ENCODE measurements at places on chromosomes 7 and 10.
A peak's percentile ranks its signal among the peaks of the same experiment; 100 is the strongest.

DNA sequence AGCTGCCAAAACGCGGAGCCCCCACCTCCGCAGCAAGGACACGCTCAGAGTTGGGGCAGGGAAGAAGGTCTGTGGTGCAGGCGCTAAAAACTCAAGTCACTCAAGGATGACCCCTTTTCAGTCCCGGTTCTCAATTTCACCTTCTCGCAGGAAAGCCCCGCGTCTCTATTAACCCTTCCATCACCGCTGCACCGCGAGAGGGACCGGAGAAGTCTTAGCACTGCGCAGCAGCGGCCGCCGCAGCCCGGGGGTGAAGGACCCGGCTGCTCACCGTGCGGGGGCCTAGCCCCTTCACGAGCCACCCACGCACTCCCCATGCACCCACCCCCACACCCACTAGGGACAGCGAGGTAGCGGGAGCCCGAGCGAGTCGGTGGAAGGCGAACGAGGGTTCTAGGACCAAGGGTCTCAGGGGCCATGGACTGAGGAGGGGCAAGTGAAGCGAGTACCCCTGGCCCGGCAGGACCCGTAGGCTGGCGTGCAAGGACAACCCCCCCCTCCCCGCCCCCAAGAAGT is 162.9 kb downstream of the SH3PXD2A start:
- no peak for DNase-seq

- DNase-seq, result peak; percentile 23
These were observed 72.3 kb upstream of the MKRN1 start for GRCh38 chr7:140551355-140552239.

DNA sequence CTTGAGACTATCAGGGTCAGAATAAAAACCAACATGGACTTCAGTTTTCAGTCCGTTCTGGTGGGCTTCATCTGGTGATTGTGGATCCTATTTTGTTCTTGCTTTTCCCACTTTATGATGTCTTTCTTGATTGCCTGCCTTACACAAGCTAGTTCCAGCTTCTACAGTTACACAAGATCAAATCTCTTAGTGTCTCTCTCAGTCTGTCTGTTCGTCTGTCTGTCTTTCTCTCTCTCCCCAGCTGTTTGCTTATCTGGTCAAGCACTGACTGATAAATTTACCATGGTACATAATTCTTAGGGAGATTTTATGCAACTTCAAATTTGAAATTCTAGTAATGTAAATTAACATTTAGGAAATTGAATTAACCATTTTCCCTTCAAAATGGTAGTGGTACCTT is 35.8 kb downstream of the TAX1BP1 start:
- no peak for DNase-seq

DNA sequence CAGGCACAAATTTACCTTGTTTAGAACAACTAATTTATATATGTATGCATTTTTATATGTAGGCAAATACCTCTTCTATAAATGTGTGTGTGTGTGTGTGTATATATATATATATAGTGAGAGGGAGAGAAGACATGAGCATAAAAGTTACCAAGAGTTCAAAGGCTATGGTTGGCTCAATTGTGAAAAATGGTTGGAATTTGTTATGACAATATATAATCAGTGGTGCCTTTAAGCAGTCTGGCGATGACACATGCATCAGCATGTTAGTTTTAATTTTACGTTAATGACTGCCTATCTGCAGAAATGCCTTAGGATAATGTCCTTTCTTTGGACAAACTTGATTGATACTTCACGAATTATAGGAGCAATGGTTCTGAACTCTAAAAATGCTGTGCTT is 980.8 kb upstream of the LRRTM3 start:
- DNase-seq, result no peak

- DNase-seq, result no peak
These were observed 701.4 kb downstream of the PHTF2 start for GRCh38 chr7:78499971-78500370.

DNA sequence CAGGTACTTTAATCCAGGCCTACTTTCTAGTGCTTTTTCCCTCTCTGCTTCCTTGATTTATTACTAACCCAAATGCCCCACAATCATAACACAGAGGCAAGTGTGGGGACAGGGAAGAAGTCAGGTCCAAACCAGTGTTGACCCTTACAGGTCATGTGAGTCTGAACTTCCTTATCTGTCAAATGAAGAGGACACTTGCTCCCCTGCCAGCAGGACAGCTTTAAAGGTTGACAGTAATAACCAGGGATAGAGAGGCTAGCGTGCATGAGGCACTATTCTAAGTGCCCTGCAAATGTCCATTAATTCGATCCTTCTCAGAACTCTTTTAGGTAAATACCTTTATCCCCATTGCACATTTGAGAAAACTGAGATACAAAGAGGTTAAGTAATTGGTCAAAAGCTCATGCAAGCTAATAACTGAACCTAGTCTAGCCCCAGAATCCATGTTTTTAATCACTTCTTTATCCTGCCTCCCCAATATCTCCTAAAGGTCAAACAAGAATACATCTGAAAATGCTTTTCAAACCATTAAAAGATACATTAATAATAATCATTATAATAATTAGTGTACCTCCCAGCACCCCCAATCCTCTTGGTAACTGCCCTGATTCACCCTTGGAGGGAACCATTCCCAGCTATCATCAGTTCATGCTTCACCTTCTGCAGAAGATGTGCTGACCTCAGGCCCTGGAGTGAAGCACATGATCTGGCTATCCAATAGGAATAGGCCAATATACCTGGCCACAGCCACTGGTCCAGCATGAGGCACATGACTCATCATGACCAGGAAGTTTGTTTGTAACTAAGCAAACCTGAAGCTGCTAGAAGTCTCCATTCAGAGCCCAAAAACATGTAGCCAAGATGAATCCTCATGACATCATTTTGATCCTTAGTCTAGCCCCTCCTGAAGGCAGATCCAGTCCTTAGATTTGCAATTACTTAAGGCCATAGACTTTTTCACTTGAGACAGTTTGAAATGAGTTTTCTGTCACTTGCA is 40.7 kb downstream of the SGMS1 start:
- no peak for DNase-seq

DNA sequence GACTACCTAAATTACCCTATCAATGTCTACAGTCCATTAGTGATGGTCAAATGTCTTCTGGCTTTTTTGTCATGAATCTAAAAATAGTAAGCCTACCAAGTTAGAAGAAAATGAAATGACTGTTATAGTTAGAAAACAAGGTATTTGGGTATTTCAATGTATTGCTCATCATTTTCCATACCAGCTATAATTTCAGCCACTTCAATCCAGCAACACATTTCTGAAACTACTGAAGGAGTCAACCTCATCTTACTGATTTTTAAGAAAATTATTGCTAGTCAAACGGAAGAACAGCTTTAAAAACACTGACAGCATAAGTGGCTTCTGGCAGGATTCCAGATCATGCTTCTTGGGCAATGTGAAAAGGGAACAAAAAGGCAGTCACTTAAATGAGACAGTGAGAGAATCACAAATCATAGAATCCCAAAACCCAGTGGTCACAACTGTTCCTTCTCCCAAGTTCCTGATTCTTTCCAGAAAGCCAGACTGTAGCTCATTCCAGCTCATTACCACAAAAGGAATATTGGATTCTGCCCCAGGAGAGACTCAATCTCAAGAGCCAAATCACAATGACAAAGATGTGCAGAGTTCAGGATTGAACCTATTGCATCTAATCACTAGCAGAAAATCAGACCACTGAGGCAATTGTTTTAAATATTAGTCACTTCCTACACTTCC is 61.2 kb upstream of the LRRN3 start:
- no peak for DNase-seq

DNA sequence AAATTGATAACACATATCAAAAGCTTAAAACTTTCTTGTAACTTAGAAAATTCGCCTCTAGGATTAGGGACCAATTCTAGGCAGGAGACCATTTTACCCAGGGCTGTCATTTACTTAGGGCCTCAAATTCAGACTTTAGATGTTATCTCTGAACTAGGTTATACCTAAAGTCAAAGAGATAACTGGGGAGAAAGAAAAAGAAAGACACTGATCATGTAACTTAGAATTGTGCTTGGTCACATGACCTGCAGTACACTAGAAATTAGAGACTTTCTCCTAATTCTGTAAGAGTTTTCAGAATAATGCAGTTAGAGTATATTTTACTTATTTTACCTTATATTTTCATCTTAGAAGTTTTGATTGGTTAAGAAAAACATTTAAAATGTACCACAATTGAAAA is 16.7 kb downstream of the ASB4 start:
- DNase-seq, result no peak

GRCh38 chr10:95464280-95464679 is 96.9 kb downstream of the SORBS1 start:
- no peak for DNase-seq

- DNase-seq, result no peak
These were observed 8.4 kb downstream of the TRIM24 start for GRCh38 chr7:138468244-138469123.

GRCh38 chr7:134645935-134646334 is 718 bp upstream of the BPGM start:
- DNase-seq, result no peak

- DNase-seq, result no peak
These were observed 45.8 kb downstream of the FKBP6 start for GRCh38 chr7:73373741-73374140.

- DNase-seq, result no peak
These were observed 187.5 kb downstream of the WDR37 start for GRCh38 chr10:1243486-1244234.
